Prostate gland (tissue), 2 donors: ENCODE measurements at places on chromosomes 16 and 17. TPM values are rescaled to one million over a fixed set of nuclear protein-coding genes. Genes with fewer than 3 reads are reported as not detected.
A peak's percentile ranks its signal among the peaks of the same experiment; 100 is the strongest.

DNA sequence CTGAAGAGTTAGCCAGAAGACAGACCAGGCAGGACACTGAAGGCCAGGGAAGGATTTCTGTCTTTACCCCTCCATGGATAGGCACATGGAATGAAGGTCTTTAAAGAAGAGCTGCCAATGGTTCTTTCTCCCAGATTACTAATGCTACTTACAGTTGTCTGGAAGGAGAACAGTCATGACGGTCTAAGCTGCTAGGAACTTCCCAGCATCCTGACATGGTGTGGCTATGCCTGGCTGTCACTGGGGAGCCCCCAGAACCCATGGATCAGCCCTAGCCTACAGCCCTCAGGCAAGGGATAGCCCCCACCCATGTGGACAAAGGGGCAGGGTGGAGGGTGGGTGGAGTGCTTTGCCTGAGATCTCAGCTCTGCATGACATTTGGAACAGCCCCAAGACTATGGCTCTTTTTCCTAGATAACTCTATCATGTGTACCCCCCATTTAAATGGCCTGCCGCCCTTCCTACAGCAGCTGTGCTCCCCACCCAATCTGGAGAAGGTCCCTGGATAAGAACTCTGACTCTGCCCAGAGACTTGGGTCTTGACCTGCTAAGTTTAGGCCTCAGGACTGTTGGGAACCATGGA, 9.2 kb upstream of the KAT7 start:
- DNase-seq = no peak

- no peak for DNase-seq
These were observed 870 bp upstream of the ZC3H7A start for GRCh38 chr16:11797957-11798299.

GRCh38 chr17:57104461-57105175, 19.6 kb downstream of the AKAP1 start:
- DNase-seq = no peak

GRCh38 chr17:55555772-55556171, 44.5 kb upstream of the SMIM36 start:
- no peak for DNase-seq

DNA sequence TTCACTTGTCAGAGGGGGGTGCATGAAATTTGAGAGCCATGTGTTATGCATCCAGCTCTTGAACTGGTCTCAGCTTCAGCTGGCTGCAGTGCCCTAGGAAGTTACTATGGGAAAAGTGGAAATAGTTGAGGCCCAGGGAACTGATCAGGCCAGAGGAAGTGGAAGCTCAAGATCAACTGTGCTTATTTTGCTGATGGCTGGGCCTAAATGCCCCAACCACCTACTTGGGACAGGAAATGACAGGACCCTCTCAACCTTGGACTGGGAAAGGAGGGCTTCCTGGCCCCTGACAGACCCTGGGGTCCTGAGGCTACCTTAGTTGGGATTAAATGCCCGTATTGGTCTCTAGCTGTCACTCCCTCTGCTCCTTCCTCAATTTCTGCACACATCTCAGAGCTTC, 1.2 kb upstream of the TAOK2 start:
- no peak for DNase-seq

DNA sequence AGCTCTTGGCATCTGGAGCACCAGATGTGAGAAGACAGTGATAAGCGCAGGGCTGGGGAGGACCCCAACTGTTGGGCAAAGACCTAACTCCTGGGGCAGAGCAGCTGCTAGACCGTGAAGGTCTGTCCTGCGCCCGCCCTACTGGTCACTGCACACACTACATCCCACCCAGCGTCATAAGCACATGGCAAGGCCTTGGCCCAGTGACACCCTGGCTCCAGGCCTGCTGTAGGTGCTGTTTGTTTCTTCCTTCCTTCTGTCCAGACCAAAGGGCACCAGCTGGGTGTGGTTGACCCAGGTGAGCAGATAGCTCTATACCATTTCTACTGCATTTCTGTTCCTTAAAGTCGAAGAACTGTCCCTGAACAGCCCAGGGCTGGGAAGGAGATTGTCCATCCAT, 6.4 kb downstream of the TRPV3 start:
- DNase-seq = no peak

- DNase-seq = no peak
These were observed 17.1 kb downstream of the RAI1 start for GRCh38 chr17:17698371-17698770.

- peak; percentile 36 for DNase-seq
These were observed 3.3 kb upstream of the CDK5R1 start for GRCh38 chr17:32483451-32484019.

GRCh38 chr17:708132-708531, 6.5 kb downstream of the VPS53 start:
- no peak for DNase-seq

DNA sequence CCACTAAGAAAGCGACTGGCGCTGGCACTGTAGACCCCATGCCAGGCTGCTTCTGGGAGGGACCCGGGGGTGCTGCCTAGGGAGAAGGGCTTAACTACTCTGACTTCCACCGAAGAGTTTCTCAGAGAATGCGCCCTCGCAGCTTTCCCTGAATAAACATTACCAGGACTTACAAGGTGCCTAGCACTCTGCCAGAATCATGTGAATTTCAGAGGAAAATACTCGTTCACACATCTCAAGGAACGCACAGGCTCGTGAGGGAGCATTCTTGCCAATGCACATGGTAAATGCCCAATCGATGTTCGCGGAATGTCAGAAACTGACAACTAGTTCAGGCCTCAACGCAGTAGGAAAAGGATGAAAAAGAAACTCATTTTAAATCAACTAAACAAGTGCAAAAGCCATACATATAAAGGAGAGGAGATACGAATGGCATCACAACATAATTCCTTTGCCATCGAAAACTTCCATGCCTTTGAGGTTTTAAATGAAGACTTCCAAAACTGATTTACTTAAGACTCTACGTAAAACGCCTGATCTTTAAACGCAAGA, 999 bp downstream of the CMC2 start:
- no peak for DNase-seq

- no peak for DNase-seq
These were observed 2.4 kb downstream of the SPSB3 start for GRCh38 chr16:1779741-1780676.

GRCh38 chr16:51002881-51003490, 148.1 kb downstream of the SALL1 start:
- DNase-seq = no peak

DNA sequence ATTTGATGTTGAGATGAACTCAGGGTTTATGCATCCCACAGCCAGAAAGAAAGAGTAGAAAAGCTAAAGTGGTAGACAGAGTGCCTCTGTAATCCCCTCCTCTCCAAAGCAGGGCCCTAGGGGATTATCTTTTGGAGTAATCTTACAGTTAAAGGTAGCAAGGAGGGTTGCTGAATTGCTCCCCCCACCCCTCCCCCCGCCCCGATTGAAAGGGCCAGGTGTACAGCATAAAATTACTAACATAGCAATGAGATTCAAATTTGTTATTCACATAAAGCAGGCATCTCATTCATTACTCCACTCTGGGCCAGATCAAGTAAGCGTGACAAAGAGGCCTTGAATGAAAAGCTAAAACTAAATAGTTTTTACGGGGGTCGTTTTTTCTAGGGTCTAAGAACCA, 72.7 kb downstream of the STH start:
- no peak for DNase-seq

DNA sequence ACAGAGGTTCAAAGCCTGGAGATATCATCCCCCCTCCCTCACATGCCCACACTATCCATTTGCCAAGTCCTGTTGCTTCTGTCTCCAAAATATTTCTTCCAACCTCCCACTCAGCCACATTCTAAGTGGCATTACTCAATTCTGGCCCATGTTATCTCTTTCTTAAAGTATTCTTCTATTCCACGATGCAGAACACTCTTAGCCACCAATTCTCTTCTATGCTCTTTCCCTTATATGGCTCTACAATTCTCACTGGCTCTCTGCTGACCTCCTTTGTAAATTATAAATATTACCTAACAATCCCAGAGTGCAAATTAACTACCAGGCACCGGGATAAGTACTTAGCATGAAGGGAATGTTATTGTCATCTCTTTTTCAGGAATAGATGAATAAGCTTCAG, 82.4 kb downstream of the KCNJ2 start:
- no peak for DNase-seq

DNA sequence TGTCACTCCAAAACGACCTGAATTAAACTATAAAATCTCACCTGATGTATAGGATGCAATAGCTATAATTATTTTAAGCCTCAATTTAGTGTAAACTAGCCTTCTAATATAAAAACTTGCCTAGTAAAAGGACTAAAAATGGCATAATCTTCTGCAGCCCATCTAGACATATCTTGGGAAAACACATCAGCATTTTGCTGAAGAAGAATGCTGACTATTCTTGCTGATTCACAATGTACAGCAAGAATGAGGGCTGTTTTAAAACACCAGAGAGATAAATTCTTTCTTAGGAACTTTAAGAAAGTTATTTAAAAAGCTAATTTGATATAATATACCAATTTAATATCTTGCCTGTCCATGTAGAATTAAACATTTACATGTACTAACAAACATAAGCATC, 63.2 kb downstream of the SHCBP1 start:
- no peak for DNase-seq

GRCh38 chr17:82151106-82151957, 53.3 kb upstream of the FASN start:
- DNase-seq = no peak

DNA sequence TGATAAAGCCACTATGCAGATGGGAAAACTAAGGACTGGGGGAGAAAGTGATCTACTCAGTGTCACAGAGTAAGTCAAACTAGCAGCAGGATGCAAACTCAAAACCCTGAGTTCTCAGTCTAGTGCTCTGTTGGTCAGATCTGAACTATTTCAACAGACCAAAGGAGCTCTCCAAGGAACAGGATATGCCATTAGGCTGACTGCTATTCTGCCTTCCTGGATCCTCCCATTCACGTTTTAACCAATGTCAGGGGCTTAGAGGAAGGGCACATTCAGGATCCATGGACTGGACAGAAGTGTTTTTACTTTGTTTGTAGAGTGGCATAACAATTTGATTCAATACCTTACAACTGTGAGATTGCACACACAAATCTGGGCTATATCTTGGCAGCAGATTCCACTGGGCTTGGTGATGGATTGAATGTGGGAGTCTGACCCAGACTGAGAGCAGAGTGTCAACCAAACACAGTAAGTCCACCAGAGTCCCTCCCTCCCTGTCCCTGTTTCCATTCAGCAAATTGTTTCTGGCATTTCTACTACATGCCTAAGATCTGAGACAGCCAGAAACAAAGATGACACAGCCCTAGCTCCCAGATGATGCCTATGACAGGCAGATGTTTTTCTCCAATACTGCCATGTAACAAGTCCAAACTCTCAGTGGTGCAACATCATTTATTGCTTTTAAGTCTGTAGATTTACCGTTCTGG, 337.8 kb upstream of the CDH5 start:
- no peak for DNase-seq

DNA sequence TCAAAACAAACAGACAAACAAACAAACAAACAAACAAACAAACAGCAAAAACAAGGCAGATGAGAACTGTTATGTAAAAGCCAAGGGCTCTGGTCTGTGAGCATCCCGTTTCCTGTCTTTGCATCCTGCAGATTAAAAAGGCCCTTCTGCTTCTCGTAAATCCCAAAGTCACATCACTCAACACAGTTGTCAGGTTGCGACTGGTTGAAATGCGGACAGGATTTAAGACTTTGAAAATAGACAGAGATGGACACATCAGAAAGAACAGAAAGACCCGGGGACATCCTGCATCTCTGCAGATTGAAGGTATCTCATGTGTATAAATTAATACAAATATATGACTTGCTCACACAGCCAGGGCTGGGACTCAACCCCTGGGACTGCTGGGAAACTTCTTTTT, 18.2 kb upstream of the TMC7 start:
- no peak for DNase-seq

GRCh38 chr16:71542377-71542776, 16.2 kb downstream of the CHST4 start:
- no peak for DNase-seq

- DNase-seq = no peak
These were observed 17.8 kb upstream of the GGA2 start for GRCh38 chr16:23527961-23528643.

- DNase-seq = no peak
These were observed 165.9 kb upstream of the CHMP6 start for GRCh38 chr17:80825471-80826345.

DNA sequence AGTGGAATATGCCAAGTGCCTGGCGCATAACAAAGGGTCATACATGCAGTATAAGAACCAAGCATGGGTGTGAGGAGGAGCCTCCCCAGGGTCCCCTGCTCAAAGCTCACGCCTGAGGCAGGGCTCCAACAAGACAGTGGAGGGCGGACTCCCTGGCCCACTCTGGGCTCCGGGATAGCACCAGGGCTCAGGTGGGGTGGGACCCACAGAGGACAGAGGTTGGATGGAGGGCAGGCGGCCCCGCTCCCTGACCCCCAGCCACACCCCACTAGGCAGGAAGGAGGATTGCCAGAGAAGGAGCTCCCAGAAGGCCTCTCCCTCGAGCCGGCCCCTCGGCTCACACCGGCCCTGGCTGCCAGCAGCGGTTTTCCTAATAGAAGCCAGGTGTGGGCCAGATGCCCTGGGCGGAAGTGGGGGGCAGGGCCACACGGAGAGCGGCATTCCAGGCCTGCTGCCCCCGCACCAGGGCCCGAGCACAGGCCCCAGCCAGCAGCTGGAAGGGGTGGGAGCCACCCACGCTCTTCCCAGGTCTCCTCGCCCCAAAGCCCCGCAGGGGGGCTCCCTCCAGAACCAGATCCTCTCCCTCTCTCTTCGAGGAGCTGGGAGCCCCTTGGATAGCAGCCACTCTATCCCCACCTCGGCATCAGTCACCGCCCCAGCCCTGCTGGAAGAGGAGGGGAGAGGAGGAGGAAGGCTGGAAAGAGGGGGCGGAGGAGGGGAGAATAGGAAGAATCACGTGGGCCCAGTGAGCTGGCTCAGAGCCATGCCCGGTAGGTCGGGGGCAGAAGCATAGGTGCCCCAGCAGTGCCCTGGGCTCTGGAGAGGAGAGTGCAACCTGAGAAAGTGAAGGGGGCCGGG, 21.0 kb downstream of the VASN start:
- no peak for DNase-seq

Gene MYOCD
- 8.5 TPM for total RNA-seq

Gene ACADVL
- total RNA-seq = 589 TPM

Gene WFIKKN2
- total RNA-seq = 2.4 TPM

Gene C17orf78
- total RNA-seq = not detected

Gene PIK3R5
- 10.4 TPM for total RNA-seq

Gene SLC16A11
- 1.8 TPM for total RNA-seq

Gene CYBA
- total RNA-seq = 86.0 TPM

Gene TP53TG3B
- total RNA-seq = 0.57 TPM

Gene STH
- total RNA-seq = not detected

Gene TNFRSF12A
- 57.4 TPM for total RNA-seq
